ENCODE measurements at places on chromosomes 4 and X.

GRCh38 chr4:133524369-133524768, 375.3 kb downstream of the PCDH10 start:
- no peak for DNase-seq

GRCh38 chr4:140995058-140995457, 138.2 kb downstream of the RNF150 start:
- no peak for DNase-seq

- no peak for DNase-seq
Measured at GRCh38 chr4:101153653-101154052, 193.7 kb downstream of the PPP3CA start.

GRCh38 chr4:28373191-28373590, 1512.5 kb downstream of the STIM2 start:
- DNase-seq, result no peak

- peak; percentile 13 for DNase-seq
Measured at GRCh38 chrX:19887911-19888879, 795 bp upstream of the SH3KBP1 start.

DNA sequence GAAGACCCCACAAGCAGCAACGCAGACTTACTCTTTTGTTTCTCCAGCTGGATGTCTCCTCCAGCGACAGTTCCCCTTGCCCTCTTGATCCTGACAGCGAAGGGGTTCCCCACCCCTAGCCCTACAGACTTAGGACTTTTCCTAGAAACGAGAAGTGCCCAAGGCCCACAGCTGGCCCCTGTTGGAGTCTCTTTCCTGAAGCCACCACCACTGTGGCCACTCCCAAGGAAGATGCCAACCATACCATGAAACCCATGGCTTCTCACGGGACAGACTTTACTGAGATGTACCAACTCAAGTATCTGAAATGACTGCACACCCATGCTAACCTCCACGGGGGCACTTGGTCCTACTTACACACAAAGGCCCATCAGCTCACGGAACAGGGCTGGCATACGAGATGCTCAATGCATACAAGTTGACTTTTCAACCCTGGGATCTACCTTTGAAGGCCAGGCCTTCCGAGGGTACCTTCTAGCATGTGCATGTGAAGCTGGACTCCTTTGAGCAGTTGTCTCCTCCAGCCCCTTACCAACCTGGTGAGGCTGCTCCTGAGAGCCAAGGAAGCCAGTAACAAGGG, 924 bp upstream of the IRAK1 start:
- no peak for DNase-seq

- DNase-seq, result no peak
Measured at GRCh38 chr4:44487341-44487740, 38.7 kb upstream of the KCTD8 start.

GRCh38 chrX:69038188-69038587, 127.1 kb downstream of the PJA1 start:
- no peak for DNase-seq

DNA sequence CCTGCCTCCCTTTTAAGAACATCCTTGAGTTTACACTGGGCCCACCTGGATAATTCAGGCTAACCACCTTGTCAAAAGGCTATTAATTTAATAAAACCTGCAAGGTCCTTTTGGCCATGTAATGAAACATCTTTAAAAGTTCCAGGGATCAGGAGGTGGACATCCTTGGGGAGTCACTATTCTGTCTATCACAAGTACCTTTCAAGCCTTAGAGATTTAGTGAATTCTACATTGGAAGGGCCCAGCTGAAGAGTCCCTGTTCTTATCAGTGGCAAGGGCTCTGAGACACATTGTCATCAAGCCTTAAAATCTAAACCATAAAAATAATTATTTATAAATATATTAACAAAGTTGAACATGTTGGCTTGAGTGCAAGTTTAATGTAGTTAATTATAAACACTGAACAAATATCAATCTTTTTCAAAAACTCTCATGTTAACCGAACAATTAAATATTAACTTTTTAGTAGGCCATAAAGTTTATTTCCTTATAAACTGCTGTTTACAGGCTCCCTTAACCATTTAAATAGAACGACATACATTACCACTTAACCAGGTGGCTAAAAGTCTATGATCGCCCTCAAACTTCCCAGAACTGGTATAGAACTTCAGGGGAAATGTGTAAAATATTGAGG, 104.4 kb upstream of the CBR4 start:
- no peak for DNase-seq

DNA sequence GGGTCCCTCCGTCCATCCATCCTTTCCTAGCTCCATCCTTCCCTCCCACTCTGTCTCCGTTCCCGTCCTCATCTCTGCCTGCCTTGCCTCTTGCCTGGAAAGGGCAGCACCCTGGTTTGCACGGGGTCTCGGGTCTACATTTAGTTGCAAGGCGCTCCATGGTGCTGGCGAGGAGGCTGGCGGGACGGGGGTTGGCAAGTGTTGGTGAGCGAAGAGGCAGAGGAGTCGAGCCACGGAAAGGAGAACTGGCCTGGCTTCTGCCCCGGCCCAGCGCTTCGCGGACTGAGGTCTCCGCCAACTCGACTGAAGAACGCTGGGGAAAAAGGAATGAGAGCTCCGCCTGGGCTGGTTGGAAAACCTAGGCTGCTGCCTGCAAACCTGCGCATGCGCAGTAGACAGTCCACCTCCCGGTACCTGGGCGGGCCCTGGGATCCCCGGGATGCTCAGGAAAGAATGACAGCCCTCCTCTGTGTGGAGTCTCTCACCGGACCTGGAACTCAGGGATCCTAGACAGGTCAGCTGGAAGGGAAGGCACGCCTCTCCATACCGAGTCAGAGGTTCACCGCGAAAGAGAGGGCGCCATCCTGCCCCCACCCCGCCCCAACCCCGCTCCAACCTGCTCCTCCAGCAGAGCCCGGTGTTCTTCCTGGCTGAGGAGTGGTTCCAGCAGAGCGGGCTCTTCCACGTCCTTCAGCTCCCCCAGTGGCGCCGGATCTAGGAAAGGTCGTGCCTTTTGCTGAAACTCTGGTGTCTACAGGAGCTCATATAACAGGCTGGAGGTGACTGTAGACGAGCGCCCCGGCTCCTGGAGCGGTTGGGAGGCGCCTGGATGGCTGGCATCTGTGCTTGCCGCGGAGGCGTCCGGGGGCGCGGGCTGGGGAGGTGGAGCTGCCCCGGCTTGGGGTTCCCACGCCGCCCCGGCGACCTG, 6.0 kb downstream of the FRG2 start:
- DNase-seq, result no peak

GRCh38 chr4:122285285-122285684, 93.5 kb upstream of the ADAD1 start:
- no peak for DNase-seq

DNA sequence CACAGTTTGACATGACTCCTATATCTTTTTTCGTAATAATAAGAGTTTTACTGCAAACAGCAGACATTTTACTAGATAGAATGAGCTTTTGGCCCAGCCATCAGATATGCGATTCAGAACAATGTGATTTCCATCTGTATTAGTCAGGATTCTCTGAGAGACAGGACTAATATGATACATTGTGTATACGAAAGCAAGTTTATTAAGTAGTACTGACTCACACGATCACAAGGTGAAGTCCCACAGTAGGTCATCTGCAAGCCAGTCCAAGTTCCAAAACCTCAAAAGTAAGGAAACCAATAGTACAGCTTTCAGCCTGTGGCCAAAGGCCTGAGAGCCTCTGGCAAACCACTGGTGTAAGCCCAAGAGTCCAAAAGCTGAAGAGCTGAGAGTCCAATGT, 24.1 kb downstream of the CXCL8 start:
- DNase-seq, result no peak

- DNase-seq, result no peak
Measured at GRCh38 chr4:24169956-24170355, 280.1 kb upstream of the PPARGC1A start.

DNA sequence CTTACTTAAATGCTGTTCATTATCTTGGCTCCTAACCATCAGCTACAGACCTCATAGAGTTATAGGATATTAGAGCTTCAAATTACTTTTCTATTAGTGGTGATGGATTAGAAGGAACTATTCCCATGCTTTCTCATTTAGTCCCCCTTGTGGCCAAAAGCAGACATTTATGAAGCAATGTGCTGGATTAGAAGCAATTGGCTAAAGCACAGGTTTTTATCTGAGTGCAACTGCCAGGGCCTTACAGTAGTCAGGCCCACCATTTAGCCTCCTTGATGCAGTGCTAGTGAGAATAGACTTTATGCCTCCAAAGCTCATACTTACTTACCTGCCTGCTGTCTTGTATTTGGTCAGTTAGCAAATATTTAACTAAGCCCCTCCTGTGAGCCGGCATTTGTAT, 93.0 kb downstream of the TSPAN7 start:
- no peak for DNase-seq

- no peak for DNase-seq
Measured at GRCh38 chr4:8107146-8107657, 51.4 kb downstream of the ABLIM2 start.

DNA sequence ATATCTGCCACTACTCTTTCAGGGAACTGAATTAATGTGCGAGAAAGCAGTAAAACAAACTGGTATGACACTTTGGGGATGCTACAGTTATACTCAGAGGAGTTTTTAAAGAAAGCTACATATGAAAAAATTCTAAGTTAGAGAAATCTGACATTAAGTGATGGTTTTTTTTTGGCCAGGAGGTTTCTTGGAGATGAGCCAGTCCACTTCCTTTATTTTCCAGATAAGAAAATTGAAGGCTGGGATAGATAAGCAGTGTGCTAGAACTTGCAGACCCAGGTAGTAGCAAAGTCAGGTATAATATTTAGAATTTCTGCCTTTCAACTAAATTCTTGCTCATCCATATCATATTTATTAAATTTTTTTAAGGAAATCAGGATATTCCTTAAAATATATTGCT, 106.8 kb downstream of the FAT4 start:
- no peak for DNase-seq

- no peak for DNase-seq
Measured at GRCh38 chr4:71680706-71681105, 103.2 kb downstream of the GC start.

DNA sequence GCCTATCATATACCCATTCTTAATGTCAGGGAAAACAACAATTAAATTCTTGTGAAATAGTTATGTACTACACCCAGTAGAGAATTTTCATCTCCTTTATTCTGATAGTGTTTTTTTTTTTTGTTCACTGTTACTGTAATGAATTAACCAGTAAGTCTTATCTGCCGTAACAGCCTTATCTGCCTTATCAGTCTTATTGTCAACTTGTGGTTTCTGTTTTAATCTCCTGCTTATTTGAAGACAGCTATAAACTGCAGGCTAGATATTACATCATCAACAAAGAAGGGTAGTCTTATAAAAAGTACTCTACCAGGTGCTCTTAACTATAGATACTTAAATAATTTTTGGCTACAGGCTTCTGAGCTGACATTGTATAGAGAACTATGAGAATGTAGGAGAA, 79.5 kb downstream of the MAGEB5 start:
- no peak for DNase-seq

DNA sequence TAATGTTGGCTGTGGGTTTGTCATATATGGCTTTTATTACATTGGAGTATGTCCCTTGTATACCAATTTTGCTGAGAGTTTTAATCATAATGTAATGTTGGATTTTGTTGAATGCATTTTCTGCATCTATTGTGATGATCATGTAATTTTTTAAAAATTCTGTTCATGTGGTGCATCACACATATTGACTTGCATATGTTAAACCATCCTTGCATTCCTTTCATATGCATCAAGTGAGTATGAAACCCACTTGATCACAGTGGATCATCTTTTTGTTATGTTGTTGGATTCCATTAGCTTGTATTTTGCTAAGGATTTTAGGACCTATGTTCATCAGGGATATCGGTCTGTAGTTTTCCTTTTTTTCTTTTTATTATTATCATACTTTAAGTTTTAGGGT, 12.1 kb downstream of the HEPH start:
- DNase-seq, result no peak

DNA sequence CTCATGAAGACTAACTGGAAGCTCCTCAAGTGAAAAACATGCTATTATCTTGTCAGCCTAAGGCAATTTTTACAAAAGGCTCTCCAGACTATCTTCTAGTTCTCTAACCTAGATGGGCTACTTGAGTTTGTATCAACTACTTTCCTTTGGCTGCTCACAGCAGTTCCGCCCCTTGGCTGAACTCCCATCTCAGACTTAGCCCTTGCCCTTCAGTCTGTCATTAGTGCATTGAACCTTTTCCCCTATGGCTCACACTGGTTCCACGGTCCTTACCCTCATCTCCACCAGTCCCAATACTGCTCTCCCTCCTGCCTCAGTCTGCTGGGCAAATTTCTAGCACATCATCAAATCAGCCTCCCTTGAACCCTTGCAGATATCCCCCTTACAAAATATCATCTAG, 362.3 kb downstream of the PPP1R2C start:
- DNase-seq, result no peak

GRCh38 chrX:39688576-39689375, 409.0 kb downstream of the BCOR start:
- DNase-seq, result no peak

DNA sequence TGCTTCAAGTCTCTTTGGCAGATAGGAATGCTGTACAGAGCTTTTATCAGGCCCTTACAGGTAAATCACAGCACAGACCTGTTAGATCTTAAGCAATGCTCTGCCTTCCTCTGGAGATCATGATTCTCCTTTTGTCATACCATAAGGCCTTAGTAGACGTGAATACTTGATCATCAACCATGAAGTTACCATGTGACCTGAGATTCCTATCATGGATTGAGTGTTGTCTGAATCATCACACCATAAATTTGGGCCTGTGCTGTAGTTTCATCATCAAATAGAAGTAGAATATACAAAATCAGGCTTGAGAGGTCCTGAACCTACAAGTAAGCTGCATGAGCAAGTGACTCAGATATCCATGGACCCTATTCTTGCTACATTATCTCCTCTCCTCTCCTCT, 466.8 kb upstream of the INTU start:
- no peak for DNase-seq

GRCh38 chrX:48683411-48683982, at the start of gene WAS:
Gene WAS (plus strand): TSS chrX:48683799. CDS start chrX:48683854, 55 bp downstream.
- no peak for DNase-seq
